ENCODE measurements at places on chromosomes 5 and 9. TPM values are rescaled to one million over a fixed set of nuclear protein-coding genes. Genes with fewer than 3 reads are reported as not detected.

Gene SLC25A51
- 37.8 TPM for total RNA-seq

Gene PCDHGB4
- total RNA-seq = 0.24 TPM

Gene SLCO6A1
- not detected for total RNA-seq

Gene ATP10B
- total RNA-seq = not detected

Gene EDIL3
- not detected for total RNA-seq

Gene IL6ST
- total RNA-seq = 358 TPM

Gene GOLGA1
- 30.5 TPM for total RNA-seq

Gene PLPPR1
- not detected for total RNA-seq

Gene TRIM36
- 0.24 TPM for total RNA-seq

Gene KIF4B
- total RNA-seq = not detected

- no peak for DNase-seq
Measured at GRCh38 chr9:129146441-129146941, 31.6 kb downstream of the IER5L start.

DNA sequence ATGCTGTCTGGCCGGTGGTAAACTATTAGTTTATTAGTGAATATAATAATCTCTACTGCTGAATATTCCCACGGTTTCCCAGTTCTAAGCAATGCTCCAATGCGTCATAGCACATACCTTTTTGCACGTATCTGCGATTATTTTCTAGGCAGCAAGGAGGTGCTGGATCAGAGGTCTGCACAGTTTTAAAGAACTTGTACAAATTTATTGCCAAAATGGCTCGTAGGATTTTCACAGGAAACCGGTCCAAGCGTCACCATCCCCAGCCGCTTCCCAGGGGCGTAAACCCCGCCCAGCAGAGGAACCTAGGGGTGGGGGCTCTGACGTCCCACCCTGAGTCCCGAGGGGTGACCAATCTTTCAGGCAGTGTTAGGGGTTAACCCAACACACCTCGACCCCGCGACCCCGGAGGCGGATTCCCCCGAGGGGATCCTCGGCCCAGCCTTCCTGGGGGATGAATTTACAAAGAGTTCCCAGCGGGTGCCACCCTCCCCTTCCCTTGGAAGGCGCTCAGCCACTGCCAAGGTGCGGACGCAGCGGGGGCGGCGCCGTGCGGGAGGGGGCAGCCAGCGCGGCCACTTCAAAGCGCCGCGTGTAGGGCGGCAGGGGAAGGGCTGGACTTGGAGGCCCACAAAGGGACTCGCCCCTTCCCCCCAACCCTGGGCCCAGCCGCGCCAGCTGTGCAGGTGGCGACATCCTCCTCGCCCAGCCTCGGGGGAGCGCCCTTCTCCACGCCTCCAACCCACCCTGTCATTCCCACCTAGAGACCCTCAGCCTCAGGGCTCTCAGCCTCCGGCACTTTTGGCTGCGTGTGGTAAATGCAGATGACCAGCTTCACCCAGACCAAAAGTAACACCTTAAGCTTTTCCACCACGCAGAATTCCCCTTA is 43.5 kb upstream of the TCF7 start:
- peak; percentile 39 for DNase-seq

GRCh38 chr9:134738869-134739659 is 97.5 kb downstream of the COL5A1 start:
- DNase-seq = peak; percentile 33

- DNase-seq = no peak
Measured at GRCh38 chr5:90962481-90962880, 403.9 kb downstream of the ADGRV1 start.

DNA sequence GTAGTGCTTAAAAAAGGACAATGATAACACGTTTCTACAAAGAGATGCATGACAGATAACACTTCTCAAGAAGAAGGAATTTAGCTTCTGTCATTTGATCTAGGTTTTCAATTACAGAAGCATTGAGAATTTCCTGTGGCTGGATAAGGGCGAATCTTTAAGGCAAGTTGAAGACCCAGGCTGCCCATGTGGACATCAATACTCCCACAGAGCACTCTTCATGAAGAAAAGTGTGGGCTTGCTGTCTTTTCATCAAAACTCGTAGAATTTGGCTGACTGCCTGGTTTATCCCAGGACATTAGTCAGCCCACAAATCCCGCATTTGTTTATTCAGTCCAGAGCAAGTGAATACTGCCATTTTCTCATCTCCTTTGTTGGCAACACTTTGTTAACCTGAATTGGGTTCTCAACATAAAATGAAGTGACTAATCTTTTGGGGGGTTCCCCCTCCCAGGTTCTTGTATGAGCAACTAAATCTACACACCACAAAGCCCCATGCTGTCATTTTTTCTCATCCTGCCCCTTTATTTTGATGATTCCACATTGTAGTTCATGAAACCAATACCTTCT is 43.4 kb upstream of the CDKN2B start:
- no peak for DNase-seq

- DNase-seq = no peak
Measured at GRCh38 chr9:117160254-117160653, 254.6 kb downstream of the ASTN2 start.

- DNase-seq = no peak
Measured at GRCh38 chr9:10208691-10209069, 404.1 kb downstream of the PTPRD start.

DNA sequence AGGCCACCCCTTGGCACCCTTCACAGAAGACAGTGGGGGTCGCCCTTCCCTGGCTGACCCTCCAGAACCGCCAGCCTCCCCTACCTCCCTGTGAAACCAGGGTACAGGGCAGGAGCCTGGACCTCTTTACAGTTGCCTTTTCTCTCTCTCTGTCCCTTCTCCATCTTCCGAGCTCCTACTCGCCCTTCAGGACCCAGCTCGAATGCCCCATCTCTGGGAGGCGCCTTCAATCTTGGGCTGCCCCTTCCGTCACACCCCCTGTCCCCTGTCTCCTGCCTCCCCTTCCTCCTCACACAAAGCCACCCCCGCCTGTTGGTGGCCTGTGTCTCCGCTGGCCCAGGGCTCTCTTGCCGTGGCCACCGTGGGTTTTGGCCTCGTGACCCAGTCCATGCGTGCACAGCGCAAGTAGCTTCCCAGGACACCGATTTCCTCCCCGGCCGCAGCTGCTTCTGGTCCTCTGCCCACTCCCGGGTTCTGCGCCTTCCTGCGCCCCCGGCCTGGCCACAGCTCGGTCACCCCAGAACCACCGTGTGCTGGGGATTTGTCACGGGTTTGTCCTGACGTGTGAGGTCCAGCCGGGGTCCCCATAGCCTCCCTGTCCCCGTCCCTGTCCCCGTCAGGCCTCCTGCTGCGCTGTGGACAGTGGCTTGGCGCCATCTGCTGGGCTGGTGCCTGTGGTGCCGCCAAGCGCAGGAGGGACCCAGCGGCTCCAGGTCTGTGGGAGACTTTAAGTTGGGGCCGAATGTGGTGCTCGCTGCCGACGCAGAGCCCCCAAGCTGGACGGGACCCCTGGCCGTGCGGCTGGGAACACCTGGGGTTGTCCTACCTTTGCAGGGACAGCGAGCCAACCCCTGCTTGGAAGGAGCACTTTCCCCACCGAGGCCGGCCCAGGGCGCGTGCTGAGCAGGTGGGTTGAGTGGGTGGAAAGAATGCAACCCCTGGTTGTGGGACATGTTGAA is 4.0 kb upstream of the TMEM250 start:
- DNase-seq = peak; percentile 81

GRCh38 chr9:28270156-28270555 is 696.9 kb upstream of the C9orf72 start:
- no peak for DNase-seq

GRCh38 chr5:128965638-128966302 is 482 bp downstream of the SLC27A6 start:
- DNase-seq = no peak

GRCh38 chr9:95515272-95516113 is 1.3 kb downstream of the PTCH1 start:
- DNase-seq = no peak

DNA sequence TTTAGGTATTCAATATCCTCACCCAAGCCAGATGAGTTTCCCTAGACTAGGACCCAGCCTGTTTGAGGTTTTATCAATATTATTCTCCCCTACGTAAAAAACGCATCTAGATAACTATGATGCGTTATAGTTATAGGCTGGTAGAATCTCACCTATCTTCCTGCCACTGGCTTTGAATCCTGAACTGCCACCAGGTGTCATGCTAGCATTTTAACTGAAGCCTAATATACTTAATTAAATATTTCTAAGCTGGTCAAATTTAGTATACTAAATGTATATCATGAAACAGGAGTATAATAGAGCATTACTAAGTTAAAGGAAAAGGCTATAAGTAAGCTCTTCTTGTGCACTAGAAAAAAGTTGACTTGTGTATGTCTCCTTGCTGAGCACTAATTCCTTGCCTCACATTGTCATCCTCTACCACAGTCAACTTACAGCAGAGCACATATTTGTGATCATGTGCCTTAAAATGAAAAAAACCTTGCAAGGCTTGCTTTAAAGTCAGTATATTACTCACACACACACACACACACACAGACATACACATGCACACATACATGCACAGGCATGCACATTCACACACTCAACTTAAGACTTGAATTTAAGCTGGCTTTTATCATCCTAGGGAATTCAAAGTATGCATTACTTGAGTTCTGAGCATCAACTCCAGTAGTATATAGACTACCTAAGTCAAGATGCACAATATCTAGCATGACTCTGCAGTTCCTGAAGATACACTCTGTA is 303.4 kb downstream of the ADGRV1 start:
- no peak for DNase-seq

DNA sequence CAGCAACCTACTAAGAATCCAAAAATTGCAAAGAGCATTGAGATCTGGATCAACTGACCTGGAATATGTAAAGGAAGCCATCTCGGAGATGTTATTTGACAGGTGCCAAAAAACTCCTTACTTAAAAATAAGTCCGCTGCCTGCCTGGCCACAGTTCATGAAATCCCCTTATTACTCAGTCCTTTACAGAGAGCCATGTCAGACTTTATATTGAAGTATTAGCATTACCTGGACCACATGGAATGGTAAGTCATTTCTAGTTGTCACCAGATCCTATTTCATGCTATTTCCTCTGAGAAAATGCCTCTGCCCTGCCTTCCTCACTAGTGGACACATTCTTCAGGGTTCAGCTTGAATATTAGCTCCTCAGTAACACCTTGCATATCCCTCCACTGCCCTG is 115.7 kb downstream of the DEPDC1B start:
- no peak for DNase-seq

DNA sequence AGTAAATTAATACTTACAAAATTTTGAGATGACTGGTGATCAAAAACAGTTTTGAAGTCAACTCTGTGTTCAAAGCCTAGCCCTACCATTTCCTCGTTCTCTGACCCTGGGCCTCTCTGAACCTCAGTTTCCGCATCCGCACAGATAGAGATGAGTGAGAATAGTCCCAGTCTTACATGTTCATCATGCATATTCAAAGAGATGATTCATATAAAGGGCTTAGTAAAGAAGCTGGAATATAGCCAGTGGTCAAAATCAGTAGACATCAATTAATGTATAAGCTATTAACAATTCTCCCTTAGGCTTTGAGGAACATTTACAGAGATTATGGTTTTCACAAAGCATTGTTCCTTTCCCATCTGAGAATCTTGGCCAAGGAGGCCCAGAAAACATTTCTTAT is 250.6 kb downstream of the SPOCK1 start:
- no peak for DNase-seq

DNA sequence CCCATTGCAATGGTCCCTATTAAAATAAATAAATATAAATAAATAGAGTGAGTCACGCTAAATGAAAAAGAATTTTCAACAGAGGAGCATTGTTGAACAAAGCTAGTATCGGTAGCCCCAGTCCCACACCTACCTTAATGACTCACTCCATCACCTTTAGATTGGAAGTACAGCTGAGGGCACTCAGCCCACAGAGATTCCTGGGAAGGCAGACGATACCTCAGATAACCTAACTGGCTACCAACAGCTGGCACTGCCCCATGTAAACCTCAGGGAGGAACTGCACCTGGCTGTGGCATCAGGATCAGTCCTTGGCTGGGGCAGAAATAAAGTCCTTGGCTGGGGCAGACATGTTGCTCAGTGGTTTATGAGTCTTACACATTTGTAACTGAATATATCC is 49.3 kb downstream of the SPRY4 start:
- DNase-seq = no peak

- DNase-seq = no peak
Measured at GRCh38 chr5:68271124-68271523, 55.6 kb downstream of the PIK3R1 start.

GRCh38 chr5:117954331-117954730 is 1034.0 kb downstream of the DTWD2 start:
- DNase-seq = no peak

DNA sequence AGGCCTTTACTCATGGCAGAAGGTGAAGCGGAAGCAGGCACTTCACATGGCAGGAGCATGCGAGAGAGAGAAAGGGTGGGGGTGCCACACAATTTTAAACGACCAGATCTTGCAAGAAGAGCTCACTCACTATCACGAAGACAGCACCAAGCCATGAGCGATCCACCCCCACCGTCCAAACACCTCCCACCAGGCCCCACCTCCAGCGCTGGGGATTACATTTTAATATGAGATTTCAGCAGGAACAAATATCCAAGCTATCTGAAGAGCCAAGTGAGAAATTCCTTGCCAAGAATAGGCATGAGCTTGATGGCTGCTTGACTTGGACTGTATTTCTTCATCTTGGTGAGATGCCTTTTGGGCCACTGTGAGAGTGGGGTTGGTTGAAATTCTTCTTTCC is 88.0 kb downstream of the PDZD2 start:
- DNase-seq = no peak

DNA sequence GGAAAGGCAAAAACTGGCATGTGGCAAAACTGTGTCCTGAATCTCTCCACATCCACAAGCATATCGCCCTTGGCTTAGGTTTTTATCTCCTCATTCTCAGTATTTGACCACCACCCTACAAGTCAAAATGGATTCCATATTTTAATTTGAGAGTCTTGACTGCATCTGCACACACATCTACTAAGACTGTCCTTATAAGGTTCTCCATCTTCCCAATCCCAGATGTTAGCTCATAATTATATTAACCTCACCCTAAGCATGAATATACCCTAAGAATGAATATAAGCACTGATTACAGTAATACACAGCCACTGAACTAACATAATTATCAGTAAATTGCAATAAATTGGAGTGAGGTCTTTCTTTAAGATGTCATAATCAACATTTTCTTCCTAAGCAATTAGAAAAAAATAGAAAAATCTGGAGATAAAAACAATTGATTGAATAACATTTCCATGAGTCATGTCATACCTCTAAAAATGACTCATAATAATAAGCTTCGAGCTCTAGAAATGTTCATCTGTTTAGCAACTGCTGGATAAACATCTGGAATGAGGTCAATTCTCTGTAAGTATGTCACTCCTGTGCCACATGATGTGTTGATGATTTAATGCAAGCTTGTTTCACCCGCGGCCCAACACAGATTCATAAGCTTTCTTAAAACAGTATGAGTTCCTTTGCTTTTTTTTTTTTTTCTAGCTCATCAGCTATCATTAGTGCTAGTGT is 39.9 kb upstream of the PAM start:
- DNase-seq = no peak

GRCh38 chr9:94135222-94135621 is 51.0 kb downstream of the PTPDC1 start:
- no peak for DNase-seq

DNA sequence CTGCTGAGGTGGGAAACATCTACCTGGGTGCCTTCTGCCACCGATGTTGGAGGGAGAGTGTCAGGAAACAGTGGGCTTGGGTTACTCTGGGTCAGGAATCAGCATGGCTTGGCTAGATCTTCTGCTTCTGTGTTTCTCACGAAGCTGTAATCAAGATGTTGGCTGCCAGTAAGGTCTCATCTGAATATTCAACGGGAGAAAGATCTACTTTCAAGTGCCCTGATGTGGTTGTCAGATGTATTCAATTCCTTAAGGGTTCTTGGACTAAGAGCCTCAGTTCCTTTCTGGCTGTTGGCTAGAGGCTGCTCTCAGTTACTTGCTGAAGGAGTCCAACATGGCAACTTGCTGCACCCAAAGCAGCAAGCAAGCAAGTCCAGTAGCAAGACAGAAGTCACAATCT is 41.9 kb upstream of the STOM start:
- DNase-seq = no peak

Data from naive thymus-derived CD4-positive, alpha-beta T cell (primary cell).